ENCODE measurements at places on chromosomes 11 and 22.

GRCh38 chr11:61266602-61267001 lies 25.6 kb downstream of the PGA5 start:
- no peak for DNase-seq

DNA sequence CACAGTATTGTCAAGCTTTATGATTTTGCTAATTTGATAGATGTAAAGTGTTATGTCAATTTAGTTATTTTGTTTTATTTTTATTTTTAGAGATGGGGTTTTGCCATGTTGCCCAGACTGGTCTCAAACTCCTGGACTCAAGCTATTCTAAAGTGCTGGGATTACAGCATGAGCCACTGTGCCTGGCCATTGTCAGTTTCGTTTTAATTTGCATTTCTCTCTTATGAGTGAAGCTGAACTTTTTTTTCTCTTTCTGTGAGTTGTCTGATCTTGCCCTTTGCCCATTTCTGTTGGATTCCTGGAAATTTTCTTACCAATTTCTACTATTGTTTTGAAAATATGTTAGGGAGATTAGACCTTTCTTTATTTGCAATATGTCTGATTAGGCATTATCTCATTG lies 15.5 kb downstream of the NEU3 start:
- DNase-seq = no peak

- no peak for DNase-seq
Observed at GRCh38 chr11:24886880-24887619, 390.2 kb downstream of the LUZP2 start.

- no peak for DNase-seq
Observed at GRCh38 chr11:15864026-15864805, 492.1 kb downstream of the SOX6 start.

DNA sequence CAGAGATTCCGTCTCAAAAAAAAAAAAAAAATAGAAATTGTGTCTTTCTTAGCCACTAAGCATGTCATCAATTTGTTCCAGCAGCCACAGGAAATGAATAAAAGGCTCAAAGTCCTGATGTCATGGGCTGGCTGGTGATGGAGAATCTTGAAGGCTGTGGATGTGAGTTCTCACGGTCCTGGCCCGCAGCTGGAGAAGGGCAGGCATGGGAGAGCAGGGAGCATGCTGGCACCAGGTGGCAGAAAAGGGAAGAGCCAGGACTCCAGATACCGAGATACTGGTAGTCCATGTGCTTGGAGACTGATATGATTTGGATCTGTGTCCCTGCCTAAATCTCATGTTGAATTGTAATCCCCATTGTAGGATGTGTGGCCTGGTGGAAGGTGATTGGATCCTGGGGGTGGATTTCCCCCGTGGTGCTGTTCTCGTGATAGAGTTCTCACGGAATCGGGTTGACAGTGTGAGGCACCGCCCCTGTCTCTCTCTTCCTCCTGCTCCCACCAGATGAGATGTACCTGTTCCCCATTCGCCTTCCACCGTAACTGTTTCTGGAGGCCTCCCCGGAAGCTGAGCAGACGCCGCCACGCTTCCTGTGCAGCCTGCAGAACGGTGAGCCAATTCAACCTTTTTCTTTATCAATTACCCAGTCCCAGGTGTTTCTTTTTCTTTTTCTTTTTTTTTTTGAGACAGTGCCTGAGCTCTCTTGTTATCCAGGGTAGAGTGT lies 18.1 kb downstream of the MRGPRD start:
- DNase-seq = no peak

GRCh38 chr11:128779036-128779435 lies 85.2 kb downstream of the FLI1 start:
- no peak for DNase-seq

GRCh38 chr11:15493066-15493465 lies 378.3 kb downstream of the INSC start:
- DNase-seq = no peak

- no peak for DNase-seq
Observed at GRCh38 chr11:115920841-115921480, 416.7 kb upstream of the CADM1 start.

GRCh38 chr11:128262463-128263345 lies 324.7 kb downstream of the ETS1 start:
- DNase-seq = no peak

DNA sequence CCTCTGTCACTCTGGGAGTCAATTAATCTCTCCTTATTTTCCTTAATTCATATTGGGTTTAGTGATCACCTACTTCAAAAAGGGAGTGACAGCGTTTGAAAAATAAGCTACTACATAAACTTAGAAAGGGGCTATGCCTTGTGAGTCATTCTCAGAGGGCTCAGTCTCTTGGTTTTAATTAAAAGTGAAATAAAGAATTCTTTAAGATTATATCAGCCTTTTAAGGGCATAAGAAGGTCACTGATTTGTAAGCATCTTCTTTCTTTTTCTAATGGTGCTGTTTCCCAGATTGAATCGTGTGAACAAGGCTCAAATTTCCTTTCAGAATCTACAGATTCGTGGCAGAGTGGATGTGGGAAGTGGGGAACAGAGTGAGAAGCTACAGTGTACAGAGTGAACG lies 636.2 kb upstream of the CCDC90B start:
- DNase-seq = no peak

DNA sequence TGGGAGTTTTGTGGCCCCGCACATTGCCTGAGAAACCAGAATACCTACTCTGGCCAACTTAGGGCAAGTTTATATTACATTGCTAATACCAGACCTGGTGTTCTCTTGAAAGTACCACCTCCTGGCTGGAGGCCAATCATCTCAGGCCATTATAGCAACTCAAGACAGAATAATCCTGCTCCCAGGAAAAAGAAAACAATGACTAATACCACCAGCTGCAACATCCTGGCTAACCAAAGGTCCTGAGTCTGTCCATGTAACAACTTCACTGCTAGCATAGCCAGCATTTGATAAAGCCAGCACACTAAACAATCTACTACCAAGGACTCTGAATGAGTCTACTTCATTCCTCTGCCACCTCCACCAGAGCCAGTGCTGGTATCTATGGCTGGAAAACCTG lies 1298.7 kb upstream of the CNTN5 start:
- DNase-seq = no peak

DNA sequence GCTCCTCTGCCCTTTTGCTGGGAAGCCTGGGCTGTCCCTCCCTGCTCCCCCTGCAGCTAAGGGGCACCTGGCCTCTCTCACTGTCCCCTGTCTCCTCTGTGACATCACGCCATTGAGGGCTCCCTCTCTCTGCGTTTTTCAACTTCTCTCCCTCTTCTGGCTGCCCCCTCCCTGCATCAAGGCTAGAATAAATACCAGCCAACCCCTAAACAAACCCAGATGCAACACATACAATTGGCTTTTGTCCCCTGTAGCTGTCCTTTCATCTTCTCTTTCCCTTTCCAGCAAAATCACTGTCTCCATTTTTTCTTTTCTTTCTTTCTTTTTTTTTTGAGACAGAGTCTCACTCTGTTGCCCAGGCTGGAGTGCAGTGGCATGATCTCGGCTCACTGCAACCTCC lies 3.3 kb upstream of the MIEF1 start:
- DNase-seq = no peak

GRCh38 chr11:36487619-36488018 lies 22.5 kb downstream of the TRAF6 start:
- DNase-seq = no peak

GRCh38 chr22:37925330-37925729 lies 19.2 kb downstream of the MICALL1 start:
- no peak for DNase-seq

DNA sequence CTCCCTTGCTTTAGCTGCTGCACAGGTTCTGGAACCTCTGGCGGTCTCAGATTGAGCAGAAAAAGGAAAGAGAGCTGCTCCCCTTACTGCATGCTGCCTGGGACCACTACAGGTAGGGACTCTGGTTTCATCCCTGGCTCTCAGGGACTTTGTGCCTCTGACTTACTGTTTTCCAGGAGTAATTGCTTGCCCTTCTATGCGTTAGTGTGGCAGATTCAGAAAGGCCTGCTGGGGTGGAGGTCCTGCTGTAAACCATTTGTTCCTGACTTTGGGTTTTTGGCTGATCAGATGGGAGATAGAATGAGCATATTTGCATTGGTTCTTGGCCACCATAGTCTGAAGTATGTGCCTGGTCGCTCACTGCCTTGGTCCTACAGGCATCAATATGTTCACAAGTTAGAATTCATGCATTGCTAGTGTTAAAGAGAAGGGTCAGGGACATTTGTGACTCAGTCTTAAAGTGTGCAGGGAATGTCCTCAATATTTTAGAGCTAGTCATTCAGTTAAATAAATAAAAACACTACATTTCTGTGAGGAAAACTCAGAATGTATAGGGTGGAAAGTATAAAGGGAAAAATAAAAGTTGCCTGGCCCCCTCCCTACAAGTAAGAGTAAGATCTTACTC lies 78.0 kb downstream of the PISD start:
- no peak for DNase-seq

DNA sequence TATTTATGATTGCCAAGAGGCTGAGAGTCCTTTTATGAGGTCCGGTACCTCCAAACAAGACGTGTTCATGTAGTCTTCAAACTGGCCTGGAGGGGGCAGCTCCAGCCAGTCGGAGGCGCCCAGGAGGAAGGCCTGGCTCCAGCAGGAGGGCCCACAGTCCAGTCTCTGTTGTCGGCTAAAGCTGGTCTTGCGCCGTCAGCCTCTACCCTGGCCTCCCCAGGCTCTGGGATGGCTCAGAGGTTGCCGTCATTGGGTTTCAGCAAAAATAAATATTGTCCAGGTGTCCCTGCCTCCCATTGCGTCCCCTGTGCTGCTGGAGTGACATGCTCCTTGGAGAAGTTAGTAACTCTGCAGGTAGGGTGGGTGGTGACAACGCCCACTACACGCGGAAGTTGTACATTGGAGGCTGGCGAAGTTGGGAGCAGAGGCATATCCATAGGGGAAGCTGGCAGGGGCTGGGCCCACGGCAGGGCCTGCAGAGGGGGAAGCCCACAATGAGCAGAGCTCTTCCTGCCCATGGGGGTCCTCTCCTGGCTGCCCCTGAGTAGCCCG lies 1.0 kb upstream of the SLC25A1 start:
- peak; percentile 41 for DNase-seq

DNA sequence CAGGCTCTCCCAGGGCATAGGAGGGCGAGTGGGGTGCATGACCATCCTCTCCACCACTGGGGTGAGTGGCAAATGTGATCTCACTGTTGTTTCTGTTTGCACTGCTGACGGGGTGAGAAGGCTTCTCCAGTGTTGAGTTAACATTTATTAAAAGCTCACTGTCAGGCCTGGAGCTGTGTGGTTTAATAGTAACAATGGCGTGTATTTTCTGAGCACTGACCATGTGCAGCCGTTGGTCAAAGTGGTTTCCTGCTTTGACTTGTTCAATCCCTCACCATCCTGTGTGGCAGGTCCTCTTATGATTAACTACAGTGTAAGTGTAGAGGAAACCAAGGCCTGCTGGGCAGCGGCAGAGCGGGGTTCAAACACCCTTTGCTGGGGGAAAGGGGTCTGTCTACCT lies 4.4 kb downstream of the A4GALT start:
- DNase-seq = no peak

DNA sequence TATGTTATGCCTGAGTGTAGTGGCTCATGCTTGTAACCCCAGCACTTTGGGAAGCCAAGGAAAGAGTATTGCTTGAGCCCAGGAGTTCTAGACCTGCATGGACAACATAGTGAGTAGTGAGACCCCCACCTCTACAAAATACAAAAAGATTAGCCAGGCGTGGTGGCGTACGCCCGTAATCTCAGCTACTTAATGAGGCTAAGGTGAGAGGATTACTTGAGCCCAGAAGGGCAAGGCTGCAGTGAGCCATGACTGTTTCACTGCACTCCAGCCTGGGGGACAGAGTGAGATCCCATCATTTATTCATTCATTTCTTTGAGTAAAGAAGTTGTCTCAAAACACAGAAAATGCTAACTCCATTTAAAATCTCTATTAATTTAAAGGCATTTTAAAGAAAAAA lies 1061.6 kb downstream of the JRKL start:
- no peak for DNase-seq

GRCh38 chr11:28838741-28839140 lies 730.6 kb downstream of the METTL15 start:
- no peak for DNase-seq
